ENCODE measurements at places on chromosomes 4 and X.

- no peak for DNase-seq
These were observed 35.6 kb upstream of the ADRA2C start for GRCh38 chr4:3730422-3731190.

- no peak for DNase-seq
These were observed 110.6 kb downstream of the NEXMIF start for GRCh38 chrX:74814681-74815080.

DNA sequence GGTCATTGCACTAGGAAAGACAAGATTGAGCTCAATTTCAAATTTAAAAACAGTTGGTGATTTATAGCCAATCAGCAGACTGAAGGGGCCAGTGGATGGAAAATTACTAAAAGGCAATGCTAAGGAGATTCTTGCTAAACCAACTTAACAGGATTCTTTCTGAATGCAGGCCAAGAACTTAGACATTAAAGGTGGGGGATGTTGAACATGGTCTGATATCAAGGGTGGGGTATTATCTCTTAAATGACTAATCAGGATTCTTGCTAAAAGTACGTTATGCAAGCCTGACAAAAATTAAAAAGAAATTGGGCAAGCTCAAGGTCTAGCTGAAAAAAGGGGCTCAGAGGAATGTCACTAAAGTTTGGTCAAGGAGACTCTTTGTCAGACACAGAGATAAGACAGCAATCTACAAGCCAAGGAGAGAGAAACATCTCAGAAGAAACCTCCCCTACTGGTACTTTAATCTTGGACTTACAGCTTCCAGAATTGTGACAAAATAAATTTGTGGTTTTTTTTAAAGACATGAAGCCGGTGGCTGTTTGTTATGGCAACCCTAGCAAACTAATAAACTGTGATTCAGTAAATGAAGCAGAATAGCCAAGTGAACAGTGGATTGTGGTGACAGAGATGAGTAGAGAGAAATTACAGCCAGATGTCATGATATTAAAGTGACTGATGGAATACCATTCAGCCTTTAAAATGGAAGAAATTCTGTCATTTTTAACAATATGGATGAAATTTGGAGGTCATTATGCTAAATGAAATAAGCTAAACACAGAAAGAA lies 120.3 kb upstream of the KLHL4 start:
- DNase-seq = no peak

DNA sequence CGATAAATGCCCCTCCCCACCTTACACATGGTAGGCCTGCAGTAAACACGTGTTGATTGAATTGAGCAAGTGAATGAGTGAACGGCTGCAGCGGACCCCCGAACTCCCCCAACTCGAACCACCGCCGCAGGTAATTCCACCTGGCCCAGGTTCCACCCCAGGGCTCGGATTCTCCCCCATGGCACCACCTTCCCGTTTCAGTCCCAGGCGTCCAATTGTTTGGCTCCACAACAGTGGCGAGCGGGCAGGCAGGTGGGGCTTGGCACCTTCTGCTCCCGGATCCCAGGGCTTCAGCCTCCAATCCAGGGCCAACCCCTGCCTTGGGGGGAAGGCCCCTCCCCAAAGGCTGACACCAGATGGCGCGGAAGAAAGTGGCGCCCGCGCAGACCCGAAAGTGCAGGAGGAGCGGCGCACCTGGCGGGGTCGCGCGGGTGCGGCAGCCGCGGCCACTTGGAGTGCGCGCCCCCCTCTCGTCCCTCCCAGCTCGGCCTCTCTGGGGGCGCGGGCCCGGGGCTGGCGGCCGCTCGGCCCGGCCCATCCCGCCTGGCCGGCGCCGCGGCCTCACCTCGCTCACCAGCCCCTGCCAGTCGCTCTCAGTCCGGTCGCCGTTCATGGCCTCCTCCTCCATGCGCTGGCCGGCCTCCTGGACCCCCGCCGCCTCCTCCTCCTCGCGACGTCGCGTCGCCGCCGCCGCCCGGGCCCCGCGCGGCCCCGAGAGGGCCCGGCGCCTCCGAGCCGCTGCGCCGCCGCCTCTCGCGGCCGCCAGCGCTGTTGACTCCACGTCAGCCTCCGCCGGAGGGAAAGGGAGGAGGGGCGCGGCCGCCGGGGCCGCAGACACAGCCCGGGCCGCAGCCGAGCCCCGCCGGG lies at the start of gene CCDC149:
Gene CCDC149 (minus strand): TSS at position 791 of the 867 bp plus-strand sequence. CDS start 178 bp downstream, at position 613.
- DNase-seq = peak; percentile 69

Data from NCI-H1092 (cell line).